ENCODE measurements at places on chromosomes 12 and 14.

GRCh38 chr12:75481013-75481705, 604 bp downstream of the GLIPR1 start:
- no peak for DNase-seq

GRCh38 chr12:58703866-58704265, 216.4 kb downstream of the LRIG3 start:
- DNase-seq, result no peak

GRCh38 chr12:5521456-5522325, 89.8 kb downstream of the NTF3 start:
- DNase-seq, result no peak

- no peak for DNase-seq
Observed at GRCh38 chr12:54549774-54550451, 512 bp downstream of the PDE1B start.

DNA sequence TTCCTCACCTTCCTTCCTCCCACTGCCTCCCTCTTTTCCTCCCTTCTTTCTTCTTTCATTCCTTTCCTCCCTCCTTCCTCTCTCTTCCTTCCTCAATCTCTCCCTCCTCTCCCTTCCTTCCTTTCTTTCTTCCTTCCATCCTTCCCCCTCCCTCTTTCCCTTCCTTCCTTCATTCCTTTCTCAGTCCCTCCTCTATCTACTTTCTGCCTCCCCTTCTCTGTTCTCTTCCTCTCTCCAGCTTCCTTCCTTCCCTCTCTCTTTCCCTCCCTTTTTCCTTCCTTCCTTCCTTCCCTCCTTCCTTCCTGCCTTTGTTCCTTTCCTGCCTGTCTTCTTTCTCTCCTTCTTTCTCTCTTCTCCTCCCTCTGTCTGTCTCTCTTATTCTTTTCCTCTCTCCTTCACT, 16.1 kb downstream of the ASCL1 start:
- no peak for DNase-seq

DNA sequence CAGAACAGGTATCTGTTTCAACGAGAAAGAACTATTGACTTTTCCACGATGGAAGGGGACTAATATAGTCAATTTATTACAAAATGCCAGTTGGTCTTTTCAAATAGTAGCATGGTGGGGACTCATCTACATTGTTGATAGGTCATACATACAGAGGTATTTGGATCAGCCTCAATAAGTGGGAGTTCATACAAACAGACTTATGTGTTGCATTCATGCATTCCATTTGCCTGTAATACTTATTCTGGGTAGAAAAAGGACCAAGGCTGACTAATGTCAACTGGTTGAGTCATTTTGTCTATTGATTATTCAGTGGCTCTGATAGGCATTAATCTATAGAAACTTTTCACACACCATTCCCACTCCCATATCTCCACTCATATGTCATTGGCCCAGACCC, 41.5 kb upstream of the GLIPR1 start:
- DNase-seq, result no peak

DNA sequence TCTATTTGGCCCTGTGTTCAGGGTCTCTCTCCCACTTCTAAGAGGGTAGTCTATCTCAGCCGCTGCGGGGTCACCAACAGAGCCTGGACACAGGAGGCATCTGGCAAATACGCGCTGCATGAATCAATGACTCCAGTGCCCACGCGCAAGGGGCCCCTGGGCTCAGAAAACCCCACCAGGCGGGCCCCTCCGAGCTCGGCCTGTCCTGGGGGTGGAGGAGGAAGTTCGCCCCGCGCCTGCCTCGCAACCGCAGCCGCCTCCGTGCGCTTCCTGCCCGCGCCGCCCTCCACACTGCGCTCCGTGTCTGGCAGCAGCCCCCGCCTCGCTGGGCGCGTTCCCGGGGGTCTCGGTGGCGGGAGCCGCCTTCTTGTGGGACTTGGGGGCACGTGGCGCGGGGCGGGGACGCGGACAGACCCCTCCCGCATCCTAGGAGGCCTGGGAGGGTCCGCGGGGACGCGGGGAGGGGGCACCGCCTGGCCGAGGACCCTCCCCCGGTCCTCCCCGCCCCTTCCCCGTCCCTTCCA, 811 bp upstream of the FBRSL1 start:
- DNase-seq, result no peak

GRCh38 chr14:70671652-70672644, 30.2 kb downstream of the TTC9 start:
- DNase-seq, result no peak

DNA sequence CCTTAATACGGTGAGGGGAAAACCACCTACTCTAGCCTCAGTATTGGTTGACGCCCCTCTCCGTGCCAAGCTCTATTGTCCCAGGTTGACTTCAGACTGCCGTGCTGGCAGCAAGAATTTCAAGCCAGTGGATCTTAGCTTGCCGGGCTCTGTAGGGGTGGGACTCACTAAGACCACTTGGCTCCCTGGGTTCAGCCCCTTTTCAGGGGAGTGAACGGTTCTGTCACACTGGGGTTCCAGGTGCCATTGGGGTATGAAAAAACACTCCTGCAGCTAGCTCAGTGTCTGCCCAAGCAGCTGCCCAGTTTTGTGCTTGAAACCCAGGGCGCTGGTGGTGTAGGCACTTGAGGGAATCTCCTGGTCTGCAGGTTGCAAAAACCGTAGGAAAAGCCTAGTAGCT, 107.1 kb downstream of the NUBPL start:
- DNase-seq, result no peak

- DNase-seq, result no peak
Observed at GRCh38 chr12:52789637-52790426, 6.1 kb downstream of the KRT3 start.

GRCh38 chr14:97943619-97944018, 1146.4 kb downstream of the VRK1 start:
- no peak for DNase-seq

- DNase-seq, result no peak
Observed at GRCh38 chr12:119576118-119576810, 17.3 kb upstream of the TMEM233 start.

- peak; percentile 45 for DNase-seq
Observed at GRCh38 chr12:31896514-31897039, 62.6 kb upstream of the RESF1 start.

- DNase-seq, result no peak
Observed at GRCh38 chr14:22579236-22579635, 9.8 kb downstream of the DAD1 start.

GRCh38 chr14:99543985-99544384, 60.0 kb downstream of the CCDC85C start:
- DNase-seq, result no peak

GRCh38 chr14:77004711-77005460, 23.6 kb downstream of the IRF2BPL start:
- no peak for DNase-seq

- DNase-seq, result no peak
Observed at GRCh38 chr12:70783455-70783854, 137.1 kb downstream of the PTPRR start.

DNA sequence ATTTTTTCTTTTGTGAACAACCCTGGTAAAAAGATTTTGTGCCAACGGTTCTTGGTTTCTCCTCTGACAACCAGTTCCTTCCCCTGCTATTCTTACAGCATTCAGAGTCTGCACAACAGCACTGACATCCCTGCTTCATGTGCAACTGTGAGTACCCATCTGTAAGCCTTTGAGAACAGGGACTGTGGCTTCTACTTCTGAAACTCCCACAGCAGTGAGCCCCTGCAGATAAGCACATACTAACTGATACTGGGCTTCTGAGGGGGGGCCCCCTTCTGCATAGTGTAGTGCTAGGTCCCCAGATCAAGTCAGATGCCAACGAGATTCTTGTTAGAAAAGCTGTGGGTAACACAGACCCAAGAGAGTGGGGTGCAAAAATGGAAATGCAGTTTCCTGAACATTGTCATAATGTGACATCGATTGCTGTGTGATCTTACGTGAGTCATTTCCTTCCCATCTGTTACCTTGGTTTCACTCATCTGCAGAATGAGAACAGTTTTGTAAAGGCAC, 11.1 kb upstream of the NINJ2 start:
- no peak for DNase-seq

GRCh38 chr14:83712418-83713129, 1817.4 kb upstream of the FLRT2 start:
- no peak for DNase-seq

DNA sequence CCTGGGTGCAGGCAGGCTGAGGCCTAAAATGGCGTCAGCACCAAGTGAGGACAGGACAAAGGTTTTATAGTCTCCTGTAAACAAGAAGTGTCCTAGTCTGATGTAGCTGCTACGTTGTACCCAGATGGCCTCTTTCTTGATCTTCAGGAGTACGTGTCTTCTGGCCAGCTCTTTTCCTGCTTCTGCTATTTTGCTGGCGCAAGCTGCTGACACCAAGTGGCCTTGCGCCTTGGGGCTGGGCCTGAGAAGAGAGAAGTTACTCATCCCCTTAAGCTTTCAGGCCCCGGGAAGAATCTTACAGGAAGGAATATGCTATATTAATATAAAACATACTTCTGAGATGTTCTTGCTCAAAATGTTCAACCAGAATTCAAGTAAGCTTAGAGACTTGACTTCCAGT, 605.2 kb downstream of the GALC start:
- no peak for DNase-seq

GRCh38 chr12:52063981-52064649, 5.7 kb upstream of the ATG101 start:
- no peak for DNase-seq

DNA sequence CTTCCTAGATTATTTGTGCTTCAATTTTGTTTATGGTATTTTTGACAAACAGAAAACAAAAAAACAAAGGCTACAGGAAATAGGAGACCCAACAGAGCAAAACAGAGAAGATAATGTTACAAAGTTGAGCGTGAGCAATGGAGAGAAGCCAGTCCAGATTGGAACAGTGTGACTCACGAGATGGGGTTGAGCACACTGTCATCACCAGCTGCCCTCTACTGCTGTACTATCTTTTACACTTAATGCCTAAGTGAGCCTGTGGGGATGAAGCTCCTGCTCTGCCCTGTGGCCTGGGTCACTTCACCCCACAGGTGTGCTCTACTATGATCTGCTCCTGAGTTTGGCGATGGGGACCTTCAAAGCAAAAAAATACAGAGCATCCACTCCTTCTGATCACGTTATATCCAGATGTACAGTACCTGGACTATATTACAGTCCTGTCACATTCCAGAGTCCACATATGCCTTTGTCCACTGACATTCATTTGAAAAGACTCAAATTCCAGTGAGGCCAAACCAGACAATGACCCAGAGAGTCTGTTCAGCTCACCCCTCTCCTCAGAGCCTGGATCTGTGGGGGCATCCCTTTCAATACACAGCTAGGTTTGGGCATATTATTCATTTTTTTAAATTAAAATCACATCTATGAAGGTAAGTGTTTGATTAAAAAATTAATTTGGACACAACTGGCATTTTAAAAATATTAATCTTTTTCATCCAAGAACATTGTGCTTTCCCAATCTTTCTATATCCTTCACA, 4.4 kb downstream of the IPO8 start:
- no peak for DNase-seq

- no peak for DNase-seq
Observed at GRCh38 chr14:73833530-73834260, 17.9 kb upstream of the PTGR2 start.

DNA sequence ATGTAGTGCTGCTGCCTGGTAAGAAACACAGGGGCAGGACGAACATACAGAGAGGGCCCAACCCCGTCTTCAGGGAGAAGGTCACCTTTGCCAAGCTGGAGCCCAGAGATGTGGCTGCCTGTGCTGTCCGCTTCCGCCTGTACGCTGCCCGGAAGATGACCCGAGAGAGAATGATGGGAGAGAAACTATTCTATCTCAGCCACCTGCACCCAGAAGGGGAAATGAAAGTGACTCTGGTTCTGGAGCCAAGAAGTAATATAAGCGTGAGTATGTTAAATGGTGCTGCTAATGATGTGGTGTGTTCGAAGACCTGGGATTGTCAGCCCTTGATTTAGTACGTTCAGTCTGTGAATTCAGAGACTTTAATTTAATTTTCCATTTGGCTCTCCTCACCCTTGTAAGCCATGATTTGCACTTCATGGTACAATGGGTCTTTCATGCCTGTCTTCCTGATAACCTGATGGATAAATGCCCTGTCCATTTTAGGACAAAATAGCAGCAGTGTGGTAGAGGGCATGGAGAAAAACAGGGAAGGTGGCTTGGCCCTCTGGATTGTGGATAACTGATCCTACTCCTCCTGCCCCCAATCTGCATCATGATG, 318.9 kb downstream of the SNAPC1 start:
- DNase-seq, result peak; percentile 22

- no peak for DNase-seq
Observed at GRCh38 chr12:126558219-126558618, 1493.0 kb downstream of the AACS start.

DNA sequence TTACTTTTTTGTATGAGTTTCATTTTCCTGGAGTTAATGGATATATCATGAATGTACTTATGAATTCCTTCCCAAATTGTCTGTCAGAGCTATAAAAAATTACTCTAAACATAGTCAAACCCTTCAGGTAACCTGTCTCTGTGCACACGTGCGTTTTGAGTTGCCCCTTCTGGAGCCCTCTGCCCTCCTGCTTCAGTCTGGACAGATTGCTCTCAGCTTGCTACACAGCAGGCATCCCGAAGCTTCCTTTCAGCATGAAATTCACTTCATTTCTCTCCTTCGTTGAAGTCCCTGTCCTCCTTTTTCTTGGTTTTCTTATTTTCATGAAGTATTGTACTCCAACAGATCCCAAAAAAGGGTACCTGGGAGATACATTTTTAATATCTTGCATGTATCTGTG, 47.3 kb downstream of the FNTB start:
- DNase-seq, result no peak

- DNase-seq, result no peak
Observed at GRCh38 chr12:55629058-55629841, 7.4 kb upstream of the OR10P1 start.

DNA sequence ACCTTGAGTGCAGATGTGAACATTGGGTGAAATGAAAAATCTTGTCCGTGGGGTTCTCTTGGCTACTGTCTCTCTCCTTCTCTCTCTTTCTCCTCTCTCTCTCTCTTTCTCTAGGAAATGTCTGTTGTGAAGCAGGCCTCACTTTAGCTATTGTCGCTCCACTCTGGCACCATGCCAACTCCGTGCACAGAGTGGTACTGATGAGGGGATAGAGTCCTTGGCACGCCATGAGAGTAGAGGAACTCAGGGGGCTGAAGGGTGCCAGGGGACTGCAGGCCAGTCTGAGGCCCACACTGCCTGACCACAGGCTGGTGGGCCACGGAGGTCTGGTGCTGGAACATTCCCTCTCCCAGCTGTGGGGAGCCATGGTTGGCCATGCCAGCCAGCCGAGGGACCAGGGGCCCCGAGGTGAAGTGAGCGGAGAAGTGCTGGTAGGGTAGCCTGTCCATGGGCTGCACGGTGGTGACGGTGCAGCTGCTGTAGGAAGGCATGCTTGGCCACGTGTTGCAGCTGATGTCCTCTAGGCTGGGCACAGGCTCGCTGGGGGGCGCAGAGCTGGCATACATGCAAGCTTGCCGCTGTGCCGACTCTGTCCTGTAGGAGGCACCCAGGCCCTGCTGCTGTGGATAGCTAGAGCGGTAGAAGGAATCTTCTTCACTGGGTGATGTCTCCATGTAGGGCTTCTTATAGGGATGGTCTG, 50.4 kb downstream of the TBX5 start:
- no peak for DNase-seq

DNA sequence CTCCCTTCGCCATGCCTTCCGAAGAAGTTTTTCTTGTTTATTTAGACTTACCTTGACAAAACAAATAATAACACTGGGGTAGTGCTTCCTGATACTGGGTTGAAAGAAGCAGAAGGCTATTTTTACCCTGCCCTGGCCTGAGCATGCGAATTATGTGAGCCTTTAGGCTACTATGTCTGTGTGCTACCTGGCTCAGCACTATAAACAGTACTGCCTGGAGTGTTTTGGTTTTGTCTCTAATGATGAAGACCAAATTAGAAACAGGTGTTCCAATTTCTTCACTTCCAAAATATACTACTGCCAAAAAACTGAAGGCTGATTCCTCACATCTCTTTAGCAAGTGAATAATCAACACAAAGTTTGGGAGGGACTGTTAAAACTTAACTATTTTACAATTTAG, 7.6 kb upstream of the OVCH1 start:
- no peak for DNase-seq

All from GM12892 (cell line).